Lung microvascular endothelial cell (primary cell): ENCODE measurements at places on chromosomes 4 and X. TPM values are rescaled to one million over a fixed set of nuclear protein-coding genes. Genes with fewer than 3 reads are reported as not detected.

DNA sequence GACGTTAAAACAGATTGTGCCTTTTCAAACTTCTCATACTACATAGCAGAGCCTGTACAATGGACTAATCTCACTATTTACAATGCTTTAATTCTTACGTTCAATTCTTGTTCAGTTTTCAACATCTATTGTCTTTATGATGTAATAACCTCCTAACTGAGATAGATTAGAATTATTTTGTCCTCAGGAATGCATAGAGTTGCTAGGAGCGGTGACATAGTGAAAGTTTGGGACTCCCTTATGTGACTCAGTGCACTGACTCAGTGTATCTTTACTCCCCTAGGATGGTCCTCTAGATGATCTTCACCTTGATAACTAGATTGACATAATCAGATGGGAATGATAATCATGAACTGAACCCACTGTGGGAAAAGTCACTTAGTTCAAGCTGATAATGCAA lies 151.5 kb downstream of the VEGFC start:
- DNase-seq = no peak

- no peak for DNase-seq
Observed at GRCh38 chr4:126603210-126603609, 1029.5 kb upstream of the INTU start.

DNA sequence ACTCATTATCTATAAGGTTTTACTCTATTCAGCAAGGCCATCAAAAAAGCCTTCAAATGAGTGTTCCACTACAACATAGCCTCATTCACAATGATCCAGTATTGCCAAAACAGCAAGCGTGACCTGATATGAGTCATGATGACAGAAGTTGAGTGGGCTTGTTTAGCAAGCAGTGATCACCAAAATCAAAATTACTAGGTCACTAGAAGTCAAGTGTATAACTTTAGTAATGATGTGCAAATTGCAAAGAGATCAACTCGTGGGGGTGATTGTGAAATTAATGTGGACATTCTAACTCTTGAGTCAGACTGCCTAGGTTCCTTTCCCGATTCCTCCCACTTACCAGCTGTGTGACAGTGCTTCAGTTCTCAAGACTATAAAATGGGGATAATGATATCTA lies 124.5 kb downstream of the CHM start:
- peak; percentile 29 for DNase-seq

DNA sequence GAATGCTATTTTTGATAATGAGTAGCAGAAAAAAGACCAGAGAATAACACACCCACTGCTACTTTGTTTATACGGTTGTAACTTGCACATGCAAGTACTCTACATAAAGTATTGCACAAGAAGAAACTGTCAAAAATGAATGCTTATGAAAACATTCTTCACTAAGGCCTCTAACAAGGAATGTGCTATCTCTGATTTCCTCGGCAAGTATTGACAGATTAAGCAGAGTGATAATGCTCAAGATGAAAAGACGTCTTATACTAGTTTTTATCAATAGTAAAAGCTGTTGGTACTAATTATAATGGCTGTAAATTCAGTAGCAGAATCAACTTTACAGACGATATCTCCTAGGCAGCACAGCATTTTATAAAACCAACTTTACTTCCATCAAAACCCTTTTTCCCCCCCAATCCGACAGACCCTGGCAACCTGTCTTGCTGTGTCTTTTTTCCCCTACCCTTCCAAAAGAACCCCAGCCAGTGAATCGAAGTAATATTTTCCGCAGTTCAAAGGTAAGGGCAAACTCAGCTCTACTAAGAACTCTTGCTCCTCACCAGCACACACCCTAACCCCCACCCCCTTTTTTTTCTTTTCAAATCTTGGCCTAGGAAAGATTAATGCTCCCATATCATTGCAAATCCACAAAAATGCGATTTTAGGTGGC lies 1.5 kb downstream of the FRYL start:
- peak; percentile 22 for DNase-seq

DNA sequence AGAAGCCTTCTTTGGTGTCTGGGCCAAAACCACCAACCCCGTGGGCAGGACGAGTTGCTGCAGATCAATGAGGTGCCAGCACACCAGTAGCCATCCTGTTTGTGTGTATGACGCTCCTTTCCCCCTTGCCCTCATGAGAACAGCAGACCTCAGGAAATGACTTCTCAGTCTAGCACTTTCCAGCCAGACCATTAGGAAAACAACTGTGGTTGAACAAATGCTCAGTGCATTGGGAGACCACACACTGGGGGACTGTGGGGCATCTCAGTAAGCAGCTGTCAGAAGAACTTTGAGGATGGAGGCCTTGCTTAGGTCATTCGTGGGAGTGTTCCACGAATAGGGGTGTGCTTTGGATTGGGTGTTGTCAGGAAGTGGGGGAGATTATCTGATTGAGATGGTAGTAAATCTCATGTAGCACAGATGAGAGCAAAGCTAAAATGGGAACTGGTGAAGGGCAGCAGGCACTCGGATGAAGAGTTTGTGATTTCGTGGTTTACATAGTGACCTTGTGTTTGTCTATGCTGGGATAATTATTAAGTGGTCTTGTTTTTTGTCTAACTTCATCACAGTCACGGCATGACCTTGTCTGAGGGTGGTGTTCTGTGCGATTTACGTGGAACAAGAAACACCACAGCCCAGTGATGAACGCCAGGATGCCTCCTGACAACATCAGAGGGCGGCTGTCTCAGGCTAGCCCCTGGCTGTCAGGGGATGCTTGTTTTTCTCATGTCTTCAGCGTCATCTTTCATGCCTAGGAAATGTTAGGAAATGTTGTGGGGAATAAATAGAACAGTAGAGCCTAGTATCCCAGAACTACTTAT lies 70.1 kb downstream of the USP46 start:
- DNase-seq = peak; percentile 92

WAS gene
- total RNA-seq = under 0.01 and 0.22 TPM in 2 replicates

ASB11 gene
- total RNA-seq = not detected in 2 replicates

ARHGAP4 gene
- 2.8 and 5.2 TPM in 2 replicates for total RNA-seq
